ENCODE measurements at places on chromosomes 3 and 15.

GRCh38 chr15:71547011-71547410, 263.3 kb upstream of the NR2E3 start:
- DNase-seq = no peak

DNA sequence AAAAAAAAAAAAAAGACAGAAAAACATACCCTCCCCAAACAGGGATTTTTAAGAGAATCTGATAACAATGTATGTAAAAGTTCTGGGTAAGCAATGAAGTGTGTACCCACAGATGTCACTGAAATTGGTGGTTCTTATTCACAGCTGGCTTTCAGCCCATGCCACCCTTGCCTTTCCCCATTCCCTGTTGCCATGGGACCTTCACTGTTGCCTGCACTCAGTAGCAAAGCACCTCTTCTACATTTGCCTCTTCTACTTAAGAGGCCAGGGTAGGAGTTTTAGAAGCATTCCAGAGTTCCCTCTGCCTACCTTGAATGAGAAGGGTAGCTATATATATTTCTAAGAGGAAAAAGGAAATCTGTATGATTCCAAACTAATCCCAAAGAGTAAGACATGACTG, 57.4 kb downstream of the FMN1 start:
- DNase-seq = no peak

GRCh38 chr3:64443546-64444381, 218.5 kb upstream of the PRICKLE2 start:
- DNase-seq = no peak

DNA sequence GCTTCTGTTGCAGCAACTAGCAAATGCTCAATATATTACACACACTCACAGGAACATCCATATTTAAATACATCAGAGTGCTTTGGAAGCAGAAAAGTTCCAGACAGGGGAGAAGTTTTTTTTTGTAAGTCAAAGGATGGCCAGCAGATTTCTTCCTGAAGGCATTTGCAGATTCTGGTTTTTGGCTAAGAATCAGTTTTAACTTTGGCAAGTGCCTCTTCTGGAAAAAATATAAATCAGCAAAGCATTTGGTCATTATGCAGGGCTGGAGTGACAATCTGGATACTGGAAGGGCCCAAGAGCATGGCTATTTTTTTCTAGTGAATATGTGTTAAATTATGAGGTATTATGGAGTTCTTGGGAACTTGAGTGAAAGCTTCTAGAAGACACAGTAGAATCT, 495.3 kb upstream of the ARPP21 start:
- no peak for DNase-seq

DNA sequence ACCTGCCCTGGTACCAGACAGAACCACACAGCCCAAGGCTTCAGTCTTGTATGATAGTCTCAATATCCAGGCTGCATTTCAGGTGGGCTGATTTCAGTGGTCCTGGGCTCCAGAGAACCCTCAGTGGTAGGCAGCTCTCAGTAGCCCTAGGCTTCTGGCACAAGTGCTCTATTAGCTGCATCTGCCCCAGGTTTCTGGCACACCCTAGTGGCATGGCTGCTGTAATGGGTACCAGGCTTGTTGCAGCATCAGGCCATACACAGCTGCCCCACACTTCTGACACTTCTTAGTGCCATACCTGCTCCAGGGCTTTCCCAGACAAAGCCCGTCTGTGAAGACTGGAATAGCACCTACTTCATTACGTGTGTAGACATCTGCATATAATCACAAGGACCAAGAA, 1062.2 kb upstream of the EPHA6 start:
- no peak for DNase-seq

DNA sequence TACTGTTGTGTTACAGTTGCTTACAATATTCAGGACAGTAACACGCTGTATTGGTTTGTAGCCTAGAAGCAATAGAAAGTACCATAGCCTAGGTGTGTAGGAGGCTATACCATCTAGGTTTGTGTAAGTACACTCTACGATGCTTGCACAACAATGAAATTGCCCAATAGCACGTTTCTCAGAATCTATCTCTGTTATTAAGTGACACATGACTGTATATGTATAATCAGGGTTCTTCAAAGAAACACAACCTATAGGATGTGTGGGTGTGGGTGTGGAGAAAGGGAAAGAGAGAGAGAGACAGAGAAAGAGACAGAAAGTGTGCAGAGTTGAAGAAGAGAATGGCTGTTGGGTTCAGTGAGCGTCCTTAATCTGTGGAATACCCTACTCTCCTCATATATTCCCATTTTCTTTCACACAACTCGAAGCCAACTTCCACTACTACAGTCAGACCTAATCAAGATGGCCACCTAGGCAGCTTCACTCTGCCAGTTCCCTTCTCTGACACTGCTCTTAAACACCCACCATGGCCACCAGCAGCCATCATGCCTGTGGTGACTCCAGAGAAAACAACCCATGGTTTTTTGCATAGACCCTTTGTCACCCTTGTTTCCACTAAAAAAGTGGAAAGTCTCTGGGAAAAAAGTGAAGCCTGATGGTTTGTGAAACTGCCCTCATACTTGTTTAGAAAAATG, 5.8 kb upstream of the PPP4R2 start:
- DNase-seq = no peak

DNA sequence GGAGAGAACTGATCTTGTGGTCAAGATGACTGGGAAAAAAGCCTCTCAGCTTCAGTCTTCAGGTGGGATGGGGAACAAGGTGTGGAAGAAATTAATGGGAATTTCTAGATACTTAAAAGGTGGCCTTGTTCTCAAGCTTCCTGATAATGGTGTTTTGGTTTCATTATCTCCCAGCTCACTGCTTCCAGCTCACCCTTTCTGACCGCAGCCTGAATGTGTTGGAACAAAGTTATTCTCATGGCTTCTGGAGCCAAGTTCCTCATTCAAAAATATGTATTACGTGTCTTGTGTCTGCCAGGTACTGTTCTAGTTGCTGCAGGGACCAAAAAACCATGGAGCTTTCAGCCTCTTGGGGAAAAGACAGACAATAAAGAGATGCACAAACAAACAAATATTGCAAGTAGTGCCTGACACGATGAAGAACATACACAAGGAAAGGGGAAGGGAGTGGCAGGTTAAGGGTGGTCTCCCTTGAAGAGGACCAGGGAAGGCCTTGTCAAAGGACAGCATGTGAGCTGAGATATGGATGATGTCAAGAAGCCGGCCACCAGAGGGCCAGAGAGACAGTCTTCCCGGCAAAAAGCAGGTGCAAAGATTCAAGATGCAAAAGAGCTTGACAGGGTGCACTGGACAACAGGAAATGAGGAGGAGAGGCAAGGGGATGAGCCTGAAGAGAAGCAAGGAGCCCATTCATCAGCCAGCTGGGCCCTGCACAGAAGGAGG, 35.5 kb downstream of the ARRDC4 start:
- no peak for DNase-seq

GRCh38 chr3:100891033-100891432, 102.2 kb downstream of the ABI3BP start:
- no peak for DNase-seq

GRCh38 chr3:4772171-4772804, 206.9 kb upstream of the BHLHE40 start:
- DNase-seq = no peak

DNA sequence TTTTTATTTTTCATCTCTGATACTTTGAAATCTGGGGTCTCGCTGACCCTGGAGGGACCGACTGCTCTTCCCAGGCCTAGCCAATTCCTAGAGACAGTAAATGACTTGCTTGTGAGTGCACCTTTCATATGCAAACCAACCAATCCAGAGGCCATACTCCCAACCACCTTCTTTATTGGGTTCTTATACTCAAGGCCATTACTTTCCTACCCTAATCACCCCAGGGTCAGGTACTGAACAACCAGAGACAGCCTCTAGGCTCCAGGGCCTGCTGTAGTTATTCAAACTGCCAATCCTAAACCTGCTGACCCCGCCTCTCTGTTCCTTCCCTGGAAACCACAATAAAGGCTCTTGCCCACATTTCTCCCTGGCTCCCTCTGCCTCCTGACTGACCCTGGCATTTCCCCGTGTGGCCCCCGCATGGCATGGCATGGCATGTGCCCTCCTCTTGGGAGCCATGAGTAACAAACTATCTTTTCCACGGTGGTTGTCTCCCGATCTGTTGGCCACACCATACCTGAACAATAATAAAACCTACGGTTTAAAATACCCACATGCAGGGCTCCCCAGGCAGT, 42.9 kb downstream of the ADCY5 start:
- no peak for DNase-seq

GRCh38 chr3:134249935-134250716, 533 bp downstream of the RYK start:
- no peak for DNase-seq

- no peak for DNase-seq
Observed at GRCh38 chr3:167481164-167481563, 7.3 kb upstream of the SERPINI2 start.

DNA sequence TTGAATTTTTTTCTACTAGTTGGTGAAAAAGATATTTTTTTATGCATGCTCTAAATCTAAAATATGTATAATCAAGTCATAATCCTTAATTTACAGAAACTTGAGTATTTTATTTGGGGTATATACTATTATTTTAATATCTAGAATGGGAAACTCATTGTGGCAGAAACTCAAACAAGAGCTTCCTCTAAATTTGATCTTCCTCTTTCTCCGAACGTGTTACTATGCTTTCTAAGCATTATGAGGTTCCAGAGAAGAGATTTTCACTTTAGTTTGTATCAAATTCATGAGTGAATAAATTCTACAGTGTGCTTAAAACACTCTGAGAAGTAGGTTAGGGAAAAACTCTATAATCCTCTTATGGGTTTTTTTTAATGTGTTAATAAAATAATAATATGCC, 173.1 kb downstream of the POTEB3 start:
- DNase-seq = no peak

- no peak for DNase-seq
Observed at GRCh38 chr3:50520849-50521248, 17.4 kb upstream of the CACNA2D2 start.

GRCh38 chr3:161016417-161017313, 88.5 kb downstream of the B3GALNT1 start:
- no peak for DNase-seq

GRCh38 chr15:84598993-84599392, 1.8 kb upstream of the ZSCAN2 start:
- DNase-seq = no peak

DNA sequence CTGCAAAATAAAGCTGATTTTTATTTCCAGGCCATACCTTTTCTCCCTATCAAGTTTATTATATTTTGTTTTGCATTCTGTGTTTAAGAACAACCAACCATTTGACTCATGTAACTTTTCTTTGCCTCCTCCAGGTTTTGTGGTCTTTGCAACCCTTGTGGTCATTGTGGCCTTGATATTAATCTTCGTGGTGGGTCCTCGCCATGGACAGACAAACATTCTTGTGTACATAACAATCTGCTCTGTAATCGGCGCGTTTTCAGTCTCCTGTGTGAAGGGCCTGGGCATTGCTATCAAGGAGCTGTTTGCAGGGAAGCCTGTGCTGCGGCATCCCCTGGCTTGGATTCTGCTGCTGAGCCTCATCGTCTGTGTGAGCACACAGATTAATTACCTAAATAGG, 27.6 kb downstream of the NIPA2 start:
- DNase-seq = no peak

- DNase-seq = no peak
Observed at GRCh38 chr3:121768452-121768851, 18.9 kb upstream of the GOLGB1 start.

DNA sequence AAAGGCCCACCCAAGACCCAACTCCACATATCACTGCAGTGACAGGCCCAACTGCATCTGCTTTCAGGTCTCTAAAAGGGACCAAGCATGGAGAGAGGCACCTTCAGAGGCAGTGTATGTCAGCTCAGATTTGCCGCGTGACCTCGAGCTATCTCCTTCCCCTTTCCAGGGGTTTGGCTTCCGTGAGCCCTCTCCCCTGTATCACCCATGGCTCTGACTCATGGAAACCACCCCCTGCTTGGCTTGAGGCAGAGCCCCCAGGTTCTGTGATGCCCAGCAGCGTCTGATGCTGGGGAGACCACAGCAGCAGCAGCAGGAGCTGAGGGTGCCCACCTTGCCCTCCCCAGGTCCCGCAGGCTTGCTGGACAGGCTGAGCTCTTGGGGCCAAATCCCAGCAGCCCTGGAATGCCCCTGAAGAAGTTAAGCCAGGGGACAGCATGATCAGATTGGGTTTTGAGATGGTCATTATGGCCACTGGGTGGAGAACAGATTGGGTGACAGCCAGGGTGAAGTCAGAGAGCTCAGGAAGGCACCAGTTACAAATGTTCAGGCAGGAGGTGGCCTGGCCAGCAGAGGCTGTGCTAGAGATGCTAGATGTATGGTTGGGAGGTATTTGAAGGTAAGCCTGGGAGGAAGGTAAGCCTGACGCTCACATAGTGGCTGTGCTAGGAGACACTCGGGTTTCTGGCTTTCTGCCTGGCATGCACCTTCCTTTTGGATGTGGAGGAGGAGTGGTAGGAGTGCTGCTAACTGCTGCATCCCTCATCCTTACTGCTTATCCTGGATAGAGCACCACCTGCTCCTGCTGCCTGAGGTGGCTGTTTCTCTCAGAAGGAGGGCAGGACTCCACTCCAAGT, 42.9 kb downstream of the FGD5 start:
- DNase-seq = no peak

GRCh38 chr3:81910244-81910852, 148.9 kb upstream of the GBE1 start:
- DNase-seq = no peak

GRCh38 chr3:186255703-186256331, 106.2 kb downstream of the DGKG start:
- DNase-seq = no peak

DNA sequence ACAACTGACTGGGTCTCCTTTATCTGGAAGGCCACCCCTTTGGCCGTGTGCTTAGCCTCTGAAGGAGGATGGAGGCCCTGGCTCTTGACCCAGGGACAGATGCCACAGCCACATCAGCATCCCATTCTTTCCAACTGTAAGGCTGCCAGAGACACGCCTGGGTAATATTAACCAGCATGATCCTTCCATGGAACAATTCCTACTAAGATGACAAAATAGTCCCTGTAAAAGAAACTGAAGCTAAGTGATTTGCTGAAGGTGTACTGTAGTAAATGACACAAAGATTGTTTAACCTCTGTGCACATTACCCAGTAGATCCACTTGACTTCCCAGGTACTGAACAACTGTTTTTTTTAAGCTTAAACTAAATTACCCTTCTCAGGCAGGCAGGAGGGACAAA, 352.7 kb downstream of the SLC9A9 start:
- DNase-seq = no peak

- DNase-seq = no peak
Observed at GRCh38 chr15:85754989-85755388, 39.7 kb downstream of the KLHL25 start.

DNA sequence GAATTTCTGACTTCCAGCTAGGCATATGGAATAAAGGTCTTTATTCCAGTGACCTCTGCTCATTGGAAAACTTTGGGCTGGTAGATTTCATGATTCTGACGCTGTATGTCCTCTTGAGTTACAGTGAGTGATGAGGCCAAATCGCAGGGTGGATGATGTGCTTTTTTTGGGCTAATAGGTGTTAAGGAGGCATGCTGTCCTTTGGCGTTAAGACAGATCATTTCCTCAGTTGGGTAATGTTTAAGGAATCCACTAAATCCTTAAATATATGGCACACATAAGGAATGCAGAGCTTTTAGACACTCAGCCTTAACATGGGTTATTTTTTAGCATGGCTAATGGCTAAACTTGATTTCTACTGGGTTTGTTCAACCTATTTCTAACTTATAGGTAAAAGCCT, 87.9 kb downstream of the LPP start:
- DNase-seq = no peak

- DNase-seq = no peak
Observed at GRCh38 chr15:57743424-57743823, 36.9 kb downstream of the POLR2M start.

- DNase-seq = no peak
Observed at GRCh38 chr3:123344175-123344906, 104.5 kb downstream of the ADCY5 start.

GRCh38 chr3:120143676-120144075, 49.4 kb upstream of the GSK3B start:
- DNase-seq = no peak

Measured in iPS DF 6.9 (cell line).